GM19239 (cell line): ENCODE measurements at places on chromosomes 1 and 21.

DNA sequence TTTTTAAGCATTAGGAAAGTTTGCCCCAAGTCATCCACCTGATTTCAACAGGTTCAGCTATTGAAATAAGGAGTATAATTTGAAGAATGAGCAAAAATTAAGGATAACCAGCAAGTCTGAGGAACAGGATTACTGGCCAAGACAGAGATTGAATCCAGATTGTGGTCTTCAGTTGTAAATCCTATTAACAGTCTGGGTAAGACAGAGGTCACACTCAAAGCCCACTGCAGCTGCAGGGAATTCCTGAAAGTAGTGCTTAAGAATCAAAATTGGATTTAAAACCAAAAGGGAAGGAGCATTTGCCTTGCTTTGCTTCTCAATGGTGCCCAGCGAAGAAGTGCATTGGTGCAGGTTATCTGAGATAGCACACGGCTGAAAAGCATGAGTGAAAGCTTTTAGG, 6.4 kb upstream of the LORICRIN start:
- no peak for DNase-seq

- no peak for DNase-seq
These were observed 18.4 kb downstream of the RIT1 start for GRCh38 chr1:155892796-155893195.

- DNase-seq = no peak
These were observed 213.0 kb downstream of the PATJ start for GRCh38 chr1:61955261-61955660.

DNA sequence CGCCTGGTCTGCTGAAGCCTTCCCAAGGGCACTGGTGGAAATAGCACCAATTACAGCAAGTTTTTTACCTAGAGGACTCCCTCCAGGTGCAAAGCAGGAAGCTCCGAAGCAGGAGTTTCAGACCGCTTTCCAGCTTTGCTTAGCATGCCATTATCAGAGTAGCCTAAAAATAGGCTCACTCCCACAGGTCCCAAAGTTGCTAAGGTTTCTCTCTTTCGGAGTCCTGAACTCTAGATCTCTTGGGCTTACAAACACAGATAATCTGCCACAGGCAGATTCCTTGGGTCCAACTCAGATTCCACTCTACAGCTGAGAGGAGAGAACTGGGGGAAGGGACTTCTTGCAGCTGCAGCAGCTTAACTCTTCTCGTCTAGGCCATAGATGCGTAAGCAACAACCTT, 22.5 kb downstream of the ZMYND12 start:
- no peak for DNase-seq
